Stimulated activated CD4-positive, alpha-beta T cell treated with anti-CD3 and anti-CD28 coated beads, Interleukin-12 subunit alpha, Interleukin-12 subunit beta, amount 100 ng/mL, for 48 hours (primary cell): ENCODE measurements at places on chromosomes 3 and 15.

DNA sequence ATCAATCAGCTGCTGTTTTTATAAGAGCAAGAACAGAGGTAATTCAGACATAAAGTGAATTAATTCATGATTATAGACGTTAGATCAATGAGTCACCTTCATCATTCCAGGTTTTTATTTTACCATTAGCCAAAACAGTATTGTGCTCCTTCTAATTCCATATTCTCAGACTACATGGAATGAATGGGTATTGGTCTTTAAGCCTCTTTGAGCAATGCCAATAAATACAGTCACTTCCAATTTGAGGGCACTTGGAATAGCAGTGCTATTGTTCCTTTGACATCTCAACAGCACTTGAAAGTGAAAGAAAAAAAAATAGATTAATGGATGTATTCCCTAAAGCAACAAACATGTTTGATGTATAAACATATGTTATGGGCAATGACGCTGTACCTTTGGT is 830.9 kb upstream of the CFAP20DC start:
- DNase-seq = no peak

DNA sequence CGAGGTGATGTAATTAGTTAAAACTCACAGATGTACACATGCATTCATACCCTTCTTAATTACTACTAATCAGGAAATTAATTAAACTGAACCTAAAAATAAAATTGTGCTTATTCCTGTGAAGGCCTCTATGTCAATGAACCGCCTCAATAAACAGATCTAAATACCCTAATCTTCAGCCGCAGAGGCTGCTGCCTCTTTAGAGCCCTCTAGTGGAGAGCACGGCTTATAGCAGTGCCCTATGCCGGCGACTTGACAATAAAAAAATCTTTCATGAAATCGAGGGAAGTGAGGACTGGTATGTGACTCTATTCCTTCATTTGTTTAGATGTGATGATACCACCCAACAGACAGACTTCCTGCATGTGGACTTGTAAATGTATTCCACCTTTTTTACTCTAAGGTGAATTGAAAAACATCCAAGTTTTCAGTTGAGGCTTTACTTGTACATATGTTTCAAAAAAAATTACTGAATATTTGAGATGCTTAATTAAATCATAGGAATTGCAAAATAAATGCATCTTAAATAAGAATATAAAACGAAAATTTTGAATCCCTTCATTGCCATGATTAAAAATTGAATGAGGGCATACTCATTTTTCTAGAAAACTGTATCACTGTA is 8.3 kb upstream of the EPHA3 start:
- no peak for DNase-seq

- no peak for DNase-seq
Observed at GRCh38 chr3:73319179-73319769, 257.8 kb downstream of the EBLN2 start.

GRCh38 chr3:164679245-164679644 is 399.1 kb downstream of the SI start:
- no peak for DNase-seq

GRCh38 chr3:120652281-120652680 is 29.8 kb downstream of the HGD start:
- DNase-seq = no peak

GRCh38 chr3:40242638-40243037 is 66.9 kb upstream of the EIF1B start:
- no peak for DNase-seq

DNA sequence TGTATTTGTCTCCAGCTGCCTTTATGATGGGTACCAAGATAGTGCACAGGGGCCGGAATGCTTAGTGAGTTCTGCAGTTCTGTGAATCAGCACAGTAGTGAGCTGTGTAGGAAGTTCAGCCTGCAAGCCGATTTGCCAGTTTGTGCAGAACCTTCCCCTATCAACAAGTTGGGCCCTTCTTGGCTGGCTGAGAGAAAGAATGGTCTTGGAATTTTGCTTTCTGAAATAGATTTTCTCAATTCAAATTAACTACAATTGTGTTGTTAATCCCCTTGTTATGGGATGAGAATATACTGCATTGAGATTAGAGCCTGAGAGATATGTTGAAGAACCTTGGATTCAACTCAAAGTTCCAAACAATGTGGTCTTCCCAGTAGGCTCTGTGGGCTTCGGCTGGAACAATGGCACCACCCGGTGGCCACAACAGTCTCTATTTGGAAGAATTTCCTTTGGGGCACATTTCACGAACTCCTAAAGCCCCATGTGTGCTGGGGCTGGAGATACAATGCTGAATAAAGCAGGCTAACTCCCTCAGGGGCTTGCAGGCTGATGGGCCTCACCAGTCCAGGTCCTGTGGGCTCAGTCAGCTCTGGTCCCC is 59.1 kb downstream of the TRIM42 start:
- DNase-seq = no peak

GRCh38 chr15:89243046-89243690 is 611 bp upstream of the FANCI start:
- no peak for DNase-seq

GRCh38 chr15:69536726-69537512 is 84.3 kb downstream of the RPLP1 start:
- no peak for DNase-seq

- DNase-seq = no peak
Observed at GRCh38 chr3:10547841-10548783, 42.7 kb upstream of the ATP2B2 start.

- no peak for DNase-seq
Observed at GRCh38 chr3:72829701-72830100, 18.5 kb downstream of the SHQ1 start.

- no peak for DNase-seq
Observed at GRCh38 chr3:10601151-10601856, 95.9 kb upstream of the ATP2B2 start.
